Left hindlimb (tissue), 1 donor: ENCODE measurements at places on chromosomes 12 and 14.

- DNase-seq = no peak
Observed at GRCh38 chr12:121669521-121669900, at the start of gene MORN3. MORN3 (minus strand) TSS chr12:121669654; CDS start chr12:121669483, 171 bp downstream.

- no peak for DNase-seq
Observed at GRCh38 chr12:6262623-6263022, 47.9 kb upstream of the PLEKHG6 start.

- DNase-seq = peak; percentile 11
Observed at GRCh38 chr14:83379436-83379835, 1845.8 kb upstream of the SEL1L start.

GRCh38 chr12:103986829-103987228, 21.2 kb downstream of the TDG start:
- no peak for DNase-seq

GRCh38 chr12:132437943-132438700, 51.8 kb upstream of the FBRSL1 start:
- peak; percentile 73 for DNase-seq

- no peak for DNase-seq
Observed at GRCh38 chr14:60653701-60654161, 4.5 kb upstream of the SIX1 start.

- peak; percentile 63 for DNase-seq
Observed at GRCh38 chr12:130818635-130819576, 20.1 kb downstream of the STX2 start.

DNA sequence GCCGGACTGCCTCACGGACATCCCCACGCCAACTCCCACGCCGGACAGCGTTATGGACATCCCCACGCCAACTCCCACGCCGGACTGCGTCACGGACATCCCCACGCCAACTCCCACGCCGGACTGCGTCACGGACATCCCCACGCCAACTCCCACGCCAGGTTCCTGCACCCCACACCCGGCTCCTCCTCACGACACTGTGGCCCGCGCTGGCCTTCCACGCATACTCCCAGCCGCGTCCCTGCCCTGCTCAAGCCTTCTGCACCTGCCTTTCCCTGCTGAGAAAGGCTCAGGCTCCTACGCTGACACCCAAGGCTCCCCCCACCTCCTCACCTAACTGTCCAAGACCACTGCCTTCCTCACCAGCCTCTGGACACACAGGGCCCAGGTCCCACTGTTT, 9.7 kb downstream of the CACNA2D4 start:
- peak; percentile 12 for DNase-seq

DNA sequence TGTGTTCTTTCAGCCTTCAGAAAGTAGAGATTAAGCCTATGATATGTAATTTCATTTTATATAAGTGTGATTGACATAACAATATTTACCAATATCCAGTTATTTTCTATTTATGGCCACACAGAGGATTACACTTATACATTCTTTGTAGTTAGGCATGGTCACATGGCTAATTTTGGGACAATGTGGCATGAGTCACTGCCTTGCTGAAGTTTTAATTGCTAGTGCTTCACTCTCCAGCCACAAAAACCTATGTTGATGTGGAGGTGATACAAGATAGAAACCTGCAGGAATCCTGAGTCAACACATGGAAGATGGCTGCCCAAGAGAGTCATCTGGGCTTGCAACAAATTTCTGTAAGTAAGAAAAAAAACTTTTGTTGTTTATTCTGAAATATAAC, 17.0 kb downstream of the CLEC14A start:
- no peak for DNase-seq

DNA sequence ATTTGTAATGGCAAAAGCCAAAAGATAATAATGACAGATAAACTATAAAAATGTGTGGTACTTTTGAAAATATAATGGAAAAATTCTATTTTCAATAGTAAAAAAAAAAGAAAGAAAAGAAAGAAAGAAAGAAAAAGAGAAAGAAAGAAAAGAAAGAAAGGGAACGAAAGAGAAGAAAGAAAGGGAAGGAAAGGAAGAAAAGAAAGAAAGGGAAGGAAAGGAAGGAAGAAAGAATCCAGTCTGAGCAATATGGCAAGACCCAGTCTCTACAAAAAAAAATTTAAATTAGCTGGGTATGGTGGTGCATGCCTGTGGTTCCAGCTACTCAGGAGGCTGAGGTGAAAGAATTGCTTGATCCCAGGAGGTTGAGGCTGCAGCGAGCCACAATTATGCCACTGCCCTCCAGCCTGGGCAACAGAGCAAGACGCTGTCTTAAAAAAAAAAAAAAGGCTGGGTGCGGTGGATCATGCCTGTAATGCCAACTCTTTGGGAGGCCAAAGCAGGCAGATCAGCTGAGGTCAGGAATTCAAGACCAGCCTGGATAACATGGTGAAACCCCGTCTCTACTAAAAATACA, 38.4 kb downstream of the EAPP start:
- DNase-seq = no peak

DNA sequence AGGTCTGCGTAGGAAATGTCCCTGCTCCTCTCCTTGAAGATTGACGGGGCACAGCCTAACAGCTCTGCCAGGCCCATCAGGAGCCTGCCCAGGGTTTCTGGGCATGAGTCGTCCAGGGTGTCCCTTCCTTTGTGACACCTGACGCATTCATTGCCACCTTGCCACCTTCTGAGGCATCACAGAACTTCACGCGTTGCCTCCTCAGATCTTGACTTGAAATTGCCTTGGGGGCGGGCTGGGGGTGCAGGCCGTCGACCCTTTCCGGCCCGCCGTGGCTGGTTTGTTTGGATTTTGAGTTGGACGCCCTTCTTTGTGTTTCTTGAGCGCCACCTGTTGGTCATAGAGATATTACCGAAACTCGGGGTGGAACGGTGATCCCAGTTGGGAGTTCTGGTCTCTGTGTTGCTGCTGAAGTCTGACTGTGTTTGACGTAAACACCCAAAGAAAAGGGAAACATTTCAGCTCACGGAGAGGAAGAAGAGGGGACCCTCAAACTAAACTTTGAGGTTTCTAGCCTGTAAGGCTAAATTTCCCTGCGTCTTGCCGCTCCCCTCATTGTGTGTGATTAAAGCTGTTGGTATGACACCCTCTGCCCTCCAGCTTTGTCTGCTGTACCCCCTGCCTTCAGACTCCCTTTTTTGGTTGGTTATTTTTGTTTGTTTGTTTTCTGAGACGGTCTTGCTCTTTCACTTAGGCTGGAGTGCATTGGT, 44.6 kb downstream of the MLXIP start:
- DNase-seq = peak; percentile 71

DNA sequence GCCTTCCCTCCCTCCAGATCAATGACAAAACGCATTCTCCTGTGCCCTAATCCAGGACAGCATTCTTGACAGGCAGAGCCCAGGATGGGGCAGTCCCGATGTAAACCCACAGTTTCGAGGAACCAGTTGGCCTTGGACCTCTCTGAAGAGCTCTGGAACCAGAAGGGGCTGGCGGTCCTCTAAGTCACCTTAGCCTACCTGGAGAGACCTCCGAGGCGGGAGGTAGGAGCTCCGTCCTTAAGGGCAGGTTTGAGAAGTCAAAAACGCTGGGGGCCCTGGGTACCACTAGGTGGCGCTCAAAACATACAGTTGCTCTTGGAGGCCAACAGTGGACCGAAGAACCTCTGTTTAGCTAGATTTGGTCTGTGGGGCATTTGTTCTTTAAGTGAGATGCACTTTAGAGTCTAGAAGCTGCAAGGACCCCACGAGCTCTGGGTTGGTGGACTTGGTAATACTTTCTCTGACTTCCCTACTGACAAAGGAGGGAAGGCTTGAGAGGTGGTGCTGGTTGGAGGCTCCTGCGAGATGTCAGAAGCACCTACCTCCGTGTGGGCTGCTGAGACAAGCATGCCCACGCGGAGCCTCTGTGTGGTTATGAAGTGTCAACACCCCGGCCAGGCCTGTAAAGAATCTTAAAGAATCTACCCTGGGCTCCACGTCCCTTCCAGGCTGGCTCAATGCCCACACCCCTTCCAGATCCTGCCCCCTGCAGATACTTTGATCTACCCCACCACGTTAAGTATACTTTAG, 74.8 kb upstream of the CHST11 start:
- peak; percentile 76 for DNase-seq

DNA sequence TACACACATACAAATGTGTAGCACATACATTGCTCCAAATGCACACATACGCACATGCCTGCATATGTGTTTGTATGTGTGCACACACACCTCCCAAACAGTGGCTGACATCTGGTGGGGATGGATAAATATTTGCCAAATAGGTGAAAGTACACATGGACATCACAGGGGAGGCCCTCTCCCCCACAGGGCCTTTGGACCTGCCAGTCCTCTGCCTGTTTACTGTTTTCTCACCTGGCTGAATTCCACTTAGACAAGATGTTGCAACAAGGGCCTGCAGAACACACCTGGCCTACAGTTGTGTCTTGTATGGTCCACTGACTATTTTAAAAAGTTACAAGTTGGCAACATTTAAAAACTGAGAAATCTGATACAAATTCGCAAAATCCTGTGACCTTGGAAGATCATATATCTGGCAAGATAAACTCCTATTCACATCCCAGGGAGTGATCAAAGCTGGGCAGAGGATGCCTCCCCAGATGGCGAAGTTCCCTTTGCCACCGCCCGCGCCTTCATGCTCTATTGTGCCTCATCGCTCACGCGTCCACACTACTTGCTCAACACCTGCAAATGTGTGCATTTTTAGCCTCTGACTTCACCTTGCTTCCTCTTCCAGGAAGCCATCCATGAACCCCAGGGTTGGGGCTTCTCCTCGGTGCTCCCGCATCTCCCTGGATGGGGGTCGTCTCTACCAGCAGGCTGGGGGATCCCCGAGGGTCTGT, 118.4 kb upstream of the FZD10 start:
- DNase-seq = no peak

DNA sequence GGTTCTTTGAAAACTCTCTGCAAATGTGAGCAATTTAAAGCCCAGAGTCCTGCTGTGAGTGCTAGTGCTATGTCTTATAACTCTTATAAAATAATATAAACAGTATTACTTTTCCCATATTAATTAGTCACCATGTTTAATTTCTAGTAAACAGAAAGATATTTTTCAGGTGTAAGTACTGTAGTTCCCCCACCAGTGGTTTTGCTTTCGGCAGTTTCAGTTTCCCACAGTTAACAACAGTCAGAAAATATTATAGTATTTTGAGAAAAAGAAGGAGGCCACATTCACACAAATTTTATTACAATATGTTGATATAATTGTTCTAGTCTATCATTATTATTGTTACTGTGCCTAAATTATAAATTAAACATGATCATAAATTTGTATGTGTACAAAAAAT, 800.5 kb downstream of the LRFN5 start:
- no peak for DNase-seq

DNA sequence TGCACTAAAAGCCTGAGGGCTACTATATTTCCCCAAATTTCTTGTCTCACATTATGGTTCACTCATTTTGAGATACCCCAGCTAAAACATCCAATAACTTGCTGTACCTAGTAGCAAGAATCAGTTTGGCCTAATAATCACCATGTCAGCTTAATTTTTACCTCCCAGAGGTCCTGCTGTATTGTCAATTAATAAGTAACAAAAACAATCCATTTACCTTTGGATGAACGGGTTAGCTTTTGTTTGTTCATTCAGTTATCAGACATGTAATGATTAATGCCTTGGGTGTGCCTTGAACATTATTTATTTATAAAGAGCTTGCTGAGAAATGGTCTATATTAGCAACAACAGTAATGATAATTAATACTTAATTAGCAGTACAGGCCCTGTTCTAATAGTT, 57.0 kb downstream of the MON2 start:
- DNase-seq = no peak

DNA sequence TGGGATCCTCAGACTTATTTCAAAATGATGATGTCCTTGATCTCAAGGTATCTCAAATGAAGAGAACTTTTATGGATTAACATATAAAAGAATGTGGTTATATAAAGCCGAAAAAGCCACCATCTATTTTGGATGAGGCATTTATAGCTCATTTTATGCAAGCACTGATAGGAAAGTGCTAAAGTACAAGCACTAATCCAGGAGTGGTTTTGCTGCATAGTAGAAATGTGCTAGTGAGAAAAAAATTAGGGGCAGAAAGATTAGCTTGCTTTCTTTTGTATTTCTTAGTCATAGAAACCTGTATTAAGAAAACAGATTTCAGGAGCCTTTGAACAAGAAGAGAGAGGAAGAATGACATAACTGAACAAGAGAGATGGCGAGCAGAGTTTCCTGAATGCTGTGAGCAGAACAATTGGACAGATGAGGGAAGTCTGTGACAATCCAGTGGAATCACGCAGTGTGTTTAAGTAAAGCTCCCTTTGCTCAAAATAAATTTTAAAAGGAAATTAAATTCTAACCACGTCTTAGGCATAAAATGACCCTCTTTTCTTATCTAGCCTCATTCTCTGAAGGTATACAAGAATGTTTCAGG, 238.2 kb upstream of the NOVA1 start:
- no peak for DNase-seq

DNA sequence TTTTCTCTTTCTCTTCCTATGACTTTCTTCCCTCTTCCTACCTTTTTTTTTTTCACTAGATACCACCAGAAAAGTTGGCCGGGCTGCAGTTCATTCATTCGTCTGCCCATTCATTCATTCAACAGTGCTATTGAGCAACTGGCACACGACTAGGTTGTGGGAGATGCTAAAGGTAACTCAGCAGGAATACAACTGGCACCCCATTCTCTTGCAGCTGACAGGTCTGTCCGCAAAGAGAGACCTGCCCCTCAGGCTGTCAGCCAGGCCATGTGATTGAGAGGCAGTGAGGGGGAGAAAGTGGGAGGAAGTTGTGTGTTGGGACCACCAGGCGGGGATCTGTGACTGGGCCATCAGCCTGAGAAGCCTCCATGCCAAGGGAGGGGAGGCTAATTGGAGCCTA, 105.2 kb downstream of the TSPAN9 start:
- no peak for DNase-seq

- DNase-seq = no peak
Observed at GRCh38 chr14:86625637-86626036, 1095.7 kb downstream of the FLRT2 start.

GRCh38 chr12:61188801-61189595, 1071.2 kb upstream of the USP15 start:
- no peak for DNase-seq

- DNase-seq = no peak
Observed at GRCh38 chr12:8482571-8483061, 26.9 kb downstream of the CLEC6A start.

DNA sequence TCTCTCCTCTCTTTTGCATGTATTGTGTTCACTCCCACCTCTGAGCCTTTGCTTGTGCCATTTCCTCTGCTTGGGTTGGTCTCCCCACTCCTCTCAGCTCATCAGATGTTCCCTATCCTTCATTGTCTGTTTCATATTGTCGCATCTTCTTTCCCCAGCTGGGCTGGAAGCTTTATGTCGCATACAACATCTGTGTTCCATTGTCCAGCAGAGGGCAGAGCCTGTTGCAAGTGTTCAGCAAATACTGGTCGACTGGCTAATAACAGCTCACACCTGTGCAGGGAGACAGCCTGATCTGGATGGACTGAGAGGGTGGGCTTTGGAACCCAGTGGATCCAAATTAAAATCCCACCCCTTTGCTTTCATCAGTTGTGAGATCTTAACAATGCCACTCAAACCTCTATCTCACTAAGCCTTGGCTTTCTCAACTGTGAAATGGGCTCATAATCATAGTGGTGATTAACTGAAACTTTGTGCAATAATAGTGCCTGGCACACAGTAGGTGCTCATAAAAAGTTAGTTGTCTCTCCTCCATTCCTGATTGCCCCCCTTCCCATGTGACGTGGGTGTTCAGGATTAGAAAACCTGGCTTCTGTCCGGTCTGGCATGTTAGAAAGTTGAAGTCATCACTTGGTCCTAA, 75.8 kb downstream of the RIN3 start:
- DNase-seq = no peak
